H4 (cell line): ENCODE measurements at places on chromosomes 2 and 18.

DNA sequence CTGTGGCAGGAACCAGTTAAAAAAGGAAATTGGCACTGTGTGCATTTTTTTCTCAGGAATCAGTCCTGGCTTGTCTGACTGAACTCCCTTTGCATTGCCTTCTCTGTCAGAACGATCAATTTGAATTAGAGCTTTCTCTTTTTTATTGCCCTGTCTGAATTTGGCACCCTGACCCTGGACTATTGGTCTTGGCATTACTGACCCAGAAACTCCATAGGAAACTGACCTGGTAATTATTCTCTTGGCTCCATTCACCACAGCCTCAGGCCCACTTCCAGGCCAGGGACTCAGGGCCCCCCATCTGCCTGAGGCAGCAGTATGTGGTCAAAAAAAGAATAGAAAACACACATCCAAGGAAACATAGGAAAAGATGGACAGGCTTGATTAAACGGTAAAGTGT lies 32.0 kb upstream of the CCDC88A start:
- no peak for DNase-seq

- DNase-seq = no peak
Observed at GRCh38 chr2:157238296-157238695, 19.2 kb upstream of the GALNT5 start.

- no peak for DNase-seq
Observed at GRCh38 chr2:175626796-175627195, 375.3 kb downstream of the LNPK start.

- DNase-seq = no peak
Observed at GRCh38 chr2:187462839-187463238, 14.8 kb upstream of the CALCRL start.

DNA sequence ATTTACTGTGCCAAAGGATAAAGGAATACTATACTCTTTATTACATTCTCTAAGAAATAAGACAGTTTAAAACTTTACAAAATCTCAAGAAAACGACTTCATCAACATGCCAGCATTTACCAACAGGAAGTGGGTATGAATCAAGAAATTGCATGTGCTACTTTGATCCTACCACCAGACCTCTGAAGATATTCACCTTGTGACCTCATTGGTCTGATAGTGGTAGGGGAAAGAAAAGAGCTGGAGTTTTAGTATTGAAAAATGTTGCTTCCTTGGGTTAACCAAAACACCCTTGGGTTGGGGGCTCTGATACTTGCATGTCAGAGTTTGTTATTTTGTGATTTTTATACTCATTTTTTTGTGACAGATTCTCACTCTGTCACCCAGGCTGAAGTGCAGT lies 84.1 kb upstream of the LPIN2 start:
- no peak for DNase-seq

DNA sequence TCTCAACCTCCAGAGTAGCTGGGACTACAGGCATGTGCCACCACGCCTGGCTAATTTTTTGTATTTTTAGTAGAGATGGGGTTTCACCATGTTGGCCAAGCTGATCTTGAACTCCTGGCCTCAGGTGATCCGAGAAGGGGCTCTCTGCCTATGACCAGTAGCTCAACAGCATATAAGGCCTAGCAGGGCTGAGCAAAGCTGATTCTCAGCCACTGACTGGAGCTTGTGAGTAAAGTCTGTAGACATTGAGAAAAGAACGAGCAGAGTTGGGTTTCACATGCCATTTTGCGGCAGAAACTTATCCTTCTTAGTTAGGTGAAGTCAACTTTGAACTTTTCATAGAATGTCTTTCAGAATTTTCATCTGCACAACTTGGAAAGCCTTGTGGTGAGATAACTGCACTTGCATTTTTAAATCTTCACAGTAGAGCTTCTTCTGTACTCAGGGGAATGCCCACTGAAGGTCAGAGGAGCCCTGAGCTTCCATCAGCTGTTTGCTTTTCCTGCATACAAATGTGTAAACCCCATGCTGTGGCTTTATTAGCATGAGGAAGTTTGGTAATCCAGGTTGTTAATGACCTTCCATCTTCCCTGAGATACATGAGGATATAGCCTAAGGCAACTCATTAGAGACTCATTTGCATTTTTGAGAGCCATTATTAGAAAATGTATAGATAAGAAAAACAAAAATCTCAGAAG lies 602.4 kb downstream of the METTL4 start:
- no peak for DNase-seq

GRCh38 chr18:11027862-11028261 lies 121.5 kb downstream of the PIEZO2 start:
- no peak for DNase-seq
